Hippocampal formation (tissue), 2 donors: ENCODE measurements at places on chromosomes 2 and 18.

GRCh38 chr2:196131949-196132925 is 39.1 kb downstream of the STK17B start:
- DNase-seq, result no peak

DNA sequence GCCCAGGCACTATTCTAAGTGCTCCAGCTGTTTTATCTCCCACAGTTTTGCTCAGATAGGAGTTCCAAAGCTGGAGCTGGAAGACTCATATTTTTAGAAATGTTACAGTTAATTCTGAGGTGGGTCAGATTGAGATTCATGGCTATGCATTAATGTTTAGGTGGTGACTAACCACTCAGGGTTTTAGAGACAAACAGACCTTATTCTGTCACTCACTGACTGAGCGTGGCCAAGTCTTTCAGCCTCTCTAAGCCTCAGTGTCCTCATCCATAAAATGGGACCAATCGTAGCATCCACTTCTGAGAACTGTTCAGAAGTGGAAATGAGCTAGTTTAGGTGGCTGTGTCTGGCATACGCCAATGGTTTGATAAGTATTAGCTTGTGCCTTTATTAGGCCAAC is 4.3 kb upstream of the CASP8 start:
- DNase-seq, result no peak

DNA sequence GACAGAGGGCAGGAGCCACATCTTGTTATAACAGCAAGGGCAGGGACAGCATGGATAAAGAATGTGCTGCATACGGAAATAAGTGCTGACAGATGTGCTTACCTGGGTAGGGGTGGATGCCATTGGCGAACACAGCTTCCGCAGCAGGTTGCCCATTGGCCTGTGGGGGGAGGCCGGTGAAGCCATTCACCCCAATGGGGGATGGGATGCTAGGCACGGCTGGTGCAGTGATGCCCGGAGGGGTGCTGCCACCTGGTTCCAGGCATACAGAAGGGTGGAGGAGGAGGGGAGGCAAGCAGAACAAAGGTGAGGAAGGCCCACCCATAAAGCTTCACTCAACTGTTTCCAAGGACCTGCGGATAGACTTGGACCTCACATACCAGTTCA is 294.9 kb downstream of the CELF4 start:
- no peak for DNase-seq

DNA sequence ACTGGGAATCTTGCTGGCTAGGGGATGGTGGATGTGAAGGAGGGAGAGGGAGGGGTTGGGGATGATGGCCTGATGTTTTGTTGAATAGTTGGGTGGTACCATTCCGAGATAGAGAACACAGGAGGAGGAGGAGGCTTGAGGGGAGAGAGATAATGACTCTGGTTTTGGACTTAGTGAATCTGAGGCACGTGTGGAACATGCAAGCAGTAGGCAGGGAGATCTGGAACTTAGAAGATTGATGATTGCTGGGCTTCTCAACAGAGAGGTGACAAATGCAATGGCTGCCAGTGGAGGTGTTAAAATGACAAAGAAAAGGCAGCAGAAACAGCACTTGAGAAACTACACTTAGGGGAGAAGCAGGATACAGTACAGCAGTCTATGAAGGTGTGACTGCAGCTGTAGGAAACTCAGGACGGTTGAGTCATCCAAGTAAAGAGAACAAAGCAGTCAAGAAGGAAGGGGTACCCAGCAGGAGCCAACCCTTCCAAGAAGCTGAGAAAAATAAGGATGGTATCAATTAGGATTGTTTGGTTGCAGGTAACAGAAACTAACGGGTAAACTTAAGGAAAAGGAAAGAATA is 221.4 kb upstream of the FBXO11 start:
- DNase-seq, result no peak

- no peak for DNase-seq
Observed at GRCh38 chr2:20455076-20455587, 8.3 kb downstream of the RHOB start.

DNA sequence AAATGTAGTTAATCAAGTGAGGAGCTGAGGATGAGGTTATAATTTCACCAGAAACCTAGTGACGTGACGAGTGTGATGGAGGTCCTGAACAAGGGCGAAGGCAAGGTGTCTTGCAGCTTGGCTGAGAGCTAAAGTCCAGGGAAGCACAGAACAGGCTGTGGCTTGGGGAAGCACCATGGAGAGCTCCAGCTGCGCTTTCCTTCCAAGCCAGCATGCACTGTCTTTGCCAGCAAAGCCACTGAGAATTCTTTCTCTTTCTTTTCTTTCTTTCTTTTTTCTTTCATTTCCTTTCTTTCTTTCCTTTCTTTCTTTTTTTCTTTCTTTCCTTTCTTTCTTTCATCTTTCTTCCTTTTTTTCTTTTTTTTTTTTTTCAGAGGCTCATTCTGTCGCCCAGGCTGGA is 239.3 kb downstream of the FBXO15 start:
- no peak for DNase-seq

DNA sequence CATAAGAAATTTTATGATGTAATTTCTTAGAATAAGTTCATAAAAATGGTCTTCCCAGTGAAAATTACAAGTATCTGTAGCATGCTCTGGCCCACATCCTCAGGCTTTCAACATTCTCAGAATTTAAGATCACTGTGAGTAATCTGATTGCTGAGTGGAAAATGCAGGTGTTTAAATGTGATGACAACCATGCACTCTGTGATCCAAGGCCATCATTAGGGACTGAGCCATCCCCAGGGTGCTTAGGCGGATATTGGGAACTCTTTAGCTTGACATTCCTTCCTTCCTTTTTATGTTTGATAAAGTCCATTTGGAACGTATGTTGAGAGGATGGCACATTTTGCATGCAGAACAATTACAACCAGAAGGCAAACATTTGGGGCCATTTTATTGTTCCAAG is 95.5 kb downstream of the ARL4C start:
- DNase-seq, result no peak
